ENCODE measurements at places on chromosomes 3 and 15.

- DNase-seq, result no peak
These were observed 177.1 kb downstream of the RPLP1 start for GRCh38 chr15:69629631-69630161.

DNA sequence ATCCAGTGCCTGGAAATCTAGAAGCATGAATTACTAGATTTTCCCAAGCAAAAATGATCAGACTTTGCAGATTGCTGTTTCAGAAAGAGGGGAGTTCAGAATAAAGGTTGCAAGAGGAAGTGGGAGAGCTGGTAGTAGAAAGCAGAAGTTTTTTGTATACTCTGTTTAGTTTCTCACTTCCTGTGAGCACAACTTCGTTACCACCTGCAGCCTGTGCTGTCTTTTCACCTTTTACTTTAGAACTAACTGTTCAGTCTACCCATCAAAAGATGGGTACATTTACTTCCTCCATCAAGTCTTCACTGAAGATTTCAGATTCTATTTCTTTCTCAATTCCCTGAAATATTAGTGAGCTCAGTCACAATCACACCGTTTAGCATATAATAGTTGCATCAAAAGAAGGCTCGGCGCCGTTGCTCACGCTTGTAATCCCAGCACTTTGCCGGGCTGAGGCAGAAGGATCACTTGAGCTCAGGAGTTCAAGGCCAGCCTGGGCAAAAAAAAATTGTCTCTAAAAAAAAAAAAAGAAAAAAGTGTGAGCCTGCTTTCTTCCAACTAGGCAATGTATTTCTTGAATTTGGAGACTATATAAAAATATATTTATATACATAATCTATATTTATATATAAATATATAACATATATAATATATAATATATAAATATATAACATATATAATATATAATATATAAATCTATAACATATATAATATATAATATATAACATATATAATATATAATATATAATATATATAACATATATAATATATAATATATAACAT, 1.8 kb upstream of the CEP97 start:
- no peak for DNase-seq

GRCh38 chr3:126417515-126417914, 22.8 kb downstream of the CFAP100 start:
- DNase-seq, result no peak

DNA sequence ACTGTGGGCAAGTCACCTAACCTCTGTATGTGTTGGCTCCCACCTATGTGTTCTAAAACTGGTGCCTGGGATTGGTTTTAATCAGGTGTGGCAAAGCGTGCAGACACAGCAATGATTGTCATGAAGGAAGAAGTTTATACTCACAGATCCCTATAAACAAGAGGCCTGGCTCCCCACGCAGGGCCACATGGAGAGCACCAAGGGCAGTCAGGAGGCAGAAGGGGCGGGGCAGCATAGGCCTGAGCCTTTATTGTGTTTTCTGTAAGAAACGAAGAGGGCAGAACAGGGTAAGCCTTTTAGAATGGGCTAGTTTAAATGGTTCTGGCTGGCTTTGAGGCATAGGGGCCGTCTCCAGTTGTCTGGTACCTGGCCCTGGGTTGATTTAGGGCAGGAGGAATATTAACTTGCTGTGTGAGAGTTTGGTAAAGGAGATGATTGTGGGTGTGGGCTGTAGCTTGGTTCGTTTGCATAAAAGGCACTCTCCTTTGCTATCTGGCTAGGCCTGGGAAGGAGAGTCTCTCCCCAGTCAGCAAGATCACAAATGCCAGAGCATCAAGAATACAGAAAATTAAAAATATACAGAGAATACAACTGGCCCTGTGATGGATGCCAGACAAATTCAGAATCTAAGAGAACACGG, 2.2 kb upstream of the FBXW12 start:
- DNase-seq, result no peak

All from NCI-H1930 (cell line).